ENCODE measurements at places on chromosomes 3 and 15.

- DNase-seq = no peak
Measured at GRCh38 chr3:133570139-133570936, 3.1 kb upstream of the CDV3 start.

DNA sequence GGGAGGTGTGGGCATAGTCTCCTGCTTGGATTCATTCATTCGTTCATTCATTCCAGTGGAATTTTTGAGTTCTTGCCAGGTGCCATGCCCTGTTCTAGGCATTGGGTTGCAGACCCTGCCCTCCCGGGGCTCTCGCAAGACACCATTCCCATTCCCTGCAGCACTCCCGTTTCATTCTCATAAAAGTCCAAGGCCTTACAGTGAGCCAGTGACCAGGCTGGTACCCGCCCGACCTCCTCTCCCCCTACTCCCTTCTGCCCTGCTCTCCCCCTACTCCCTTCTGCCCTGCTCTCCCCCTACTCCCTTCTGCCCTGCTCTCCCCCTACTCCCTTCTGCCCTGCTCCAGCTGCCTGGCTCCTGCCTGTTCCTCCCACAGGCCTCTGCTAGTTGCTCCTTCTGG, 41.9 kb downstream of the AMOTL2 start:
- DNase-seq = no peak

- DNase-seq = no peak
Measured at GRCh38 chr3:100602506-100603444, 6.6 kb upstream of the ADGRG7 start.

DNA sequence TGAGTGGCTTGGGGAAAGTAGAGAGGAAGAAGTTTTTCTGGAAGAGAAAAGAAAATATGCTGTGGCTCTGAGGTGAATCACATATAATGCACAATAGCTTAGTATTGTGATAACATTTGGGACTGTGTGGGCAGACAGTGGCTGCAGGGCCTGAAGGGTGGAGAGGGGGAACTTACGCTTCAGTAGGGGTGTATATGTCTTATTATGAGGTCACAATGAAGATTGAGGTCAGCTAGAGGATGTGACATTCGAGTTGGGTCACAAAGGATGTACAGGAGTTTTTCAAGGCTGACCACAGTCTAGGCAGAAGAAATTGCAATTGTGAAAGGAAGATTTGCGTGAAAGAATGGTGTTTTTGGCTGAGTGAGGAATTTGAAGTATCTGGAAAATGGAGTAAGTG, 414.8 kb downstream of the LPP start:
- DNase-seq = no peak

DNA sequence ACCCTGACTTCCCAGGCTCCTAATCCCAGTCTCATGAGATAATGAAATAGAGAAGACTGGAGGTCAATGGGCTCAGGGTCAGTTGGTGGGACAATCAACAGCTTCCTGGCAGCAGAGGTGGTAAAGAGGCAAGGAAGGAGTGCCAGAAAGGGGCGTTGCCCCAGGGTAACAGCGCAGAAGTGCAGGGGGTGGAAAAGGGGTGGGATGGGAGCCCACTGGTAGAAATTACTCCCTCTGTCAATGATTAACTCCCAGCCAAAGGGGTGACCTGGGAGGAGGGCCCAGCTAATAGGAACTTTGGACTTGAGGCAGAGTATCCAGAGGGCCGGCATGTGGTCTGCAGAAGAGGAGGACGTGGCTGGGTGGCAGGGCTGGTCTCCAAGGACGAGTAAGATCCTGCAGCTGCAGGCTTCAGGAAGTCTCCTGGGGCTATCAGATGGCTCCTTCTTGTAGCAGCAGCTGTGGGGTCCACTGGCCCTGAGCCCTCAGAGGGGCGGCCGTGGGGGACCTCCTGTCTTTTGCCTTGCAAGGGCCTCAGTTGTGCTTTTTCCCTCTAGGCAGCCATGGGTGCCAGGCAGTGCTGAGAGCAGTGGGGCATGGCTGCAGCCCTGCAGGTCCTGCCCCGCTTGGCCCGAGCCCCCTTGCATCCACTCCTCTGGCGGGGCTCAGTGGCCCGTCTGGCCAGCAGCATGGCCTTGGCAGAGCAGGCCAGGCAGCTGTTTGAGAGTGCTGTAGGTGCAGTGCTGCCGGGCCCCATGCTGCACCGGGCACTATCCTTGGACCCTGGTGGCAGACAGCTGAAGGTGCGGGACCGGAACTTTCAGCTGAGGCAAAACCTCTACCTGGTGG, 2.3 kb downstream of the GLYCTK start:
- DNase-seq = no peak

Measured in activated T-helper 9 cell treated with anti-CD3 and anti-CD28 coated beads, Interleukin-2, amount 50 U/mL, for 16 hours (primary cell).